OCI-LY7 (cell line): ENCODE measurements at places on chromosomes 12 and 14. TPM values are rescaled to one million over a fixed set of nuclear protein-coding genes. Genes with fewer than 3 reads are reported as not detected.

ANG gene
- total RNA-seq, result not detected in 2 replicates

TSPAN11 gene
- not detected in 2 replicates for total RNA-seq

ERG28 gene
- 22.8 and 24.0 TPM in 2 replicates for total RNA-seq

RPS6KL1 gene
- 14.0 and 15.3 TPM in 2 replicates for total RNA-seq

MRPS35 gene
- total RNA-seq, result 44.2 and 45.5 TPM in 2 replicates

KCNA5 gene
- not detected in 2 replicates for total RNA-seq

NKX2-8 gene
- not detected in 2 replicates for total RNA-seq

MARS1 gene
- 461 and 465 TPM in 2 replicates for total RNA-seq

FZD10 gene
- total RNA-seq, result not detected in 2 replicates

GRCh38 chr12:65536876-65537681 is 258.6 kb downstream of the MSRB3 start:
- no peak for DNase-seq

DNA sequence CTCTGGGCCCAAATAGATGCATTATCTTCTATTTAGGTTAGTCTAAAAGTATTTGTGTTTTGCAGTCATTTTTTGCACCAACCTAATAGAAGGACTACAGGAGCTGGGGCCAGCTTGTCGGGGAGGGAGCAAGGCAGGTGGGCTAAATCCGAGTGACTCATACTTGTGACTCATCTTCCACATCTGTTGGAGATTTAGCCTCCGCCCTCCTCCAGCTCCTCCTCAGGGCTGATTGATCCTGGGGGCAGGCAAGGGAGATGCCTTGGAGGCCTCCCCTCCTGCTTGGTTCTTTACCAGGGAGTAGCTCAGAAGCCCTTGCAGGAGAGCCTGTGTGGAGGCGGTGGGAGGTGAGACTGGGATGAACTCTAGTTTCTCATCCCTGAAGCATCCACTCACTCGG is 27.9 kb downstream of the RHOF start:
- DNase-seq, result no peak

DNA sequence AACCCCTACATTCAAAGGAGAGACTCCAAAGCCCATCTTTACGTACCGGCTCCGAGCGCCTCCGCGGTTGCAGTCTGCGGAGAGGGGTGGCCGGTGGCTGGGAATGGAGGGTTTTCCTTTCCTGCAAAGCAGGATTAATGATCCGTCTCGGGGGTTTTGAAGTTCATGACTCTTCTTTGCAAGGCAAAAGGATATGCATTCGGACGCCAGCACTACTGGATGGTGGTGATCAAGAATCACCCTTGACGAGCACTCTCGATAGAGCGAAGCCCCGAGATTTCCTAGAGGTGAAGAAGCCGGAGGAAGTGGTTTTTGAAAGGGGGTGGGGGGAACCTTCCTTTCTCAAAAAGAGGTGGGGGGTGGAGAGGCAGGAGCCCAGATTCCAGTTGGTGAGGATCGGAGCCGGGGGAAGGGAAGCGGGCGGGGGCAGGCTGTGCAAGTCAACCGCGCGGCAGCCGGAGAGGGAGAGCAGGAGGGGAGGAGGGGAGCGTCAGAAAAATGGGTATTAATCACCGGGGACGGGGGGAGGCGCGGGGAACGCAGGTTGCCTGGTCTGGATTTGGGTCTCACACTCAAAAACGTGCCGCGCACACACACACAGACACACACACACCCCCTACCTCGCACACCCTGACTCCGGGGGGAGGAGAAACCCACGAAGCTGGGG is at the start of gene GRIN2B:
TSS of gene GRIN2B (minus strand) at position 307 of the 667 bp plus-strand sequence. CDS start 115,394 bp downstream, outside the sequence.
- no peak for DNase-seq

- DNase-seq, result no peak
Observed at GRCh38 chr14:89477391-89477790, 60.4 kb upstream of the FOXN3 start.

GRCh38 chr12:70040141-70040540 is 203.1 kb upstream of the CNOT2 start:
- no peak for DNase-seq

DNA sequence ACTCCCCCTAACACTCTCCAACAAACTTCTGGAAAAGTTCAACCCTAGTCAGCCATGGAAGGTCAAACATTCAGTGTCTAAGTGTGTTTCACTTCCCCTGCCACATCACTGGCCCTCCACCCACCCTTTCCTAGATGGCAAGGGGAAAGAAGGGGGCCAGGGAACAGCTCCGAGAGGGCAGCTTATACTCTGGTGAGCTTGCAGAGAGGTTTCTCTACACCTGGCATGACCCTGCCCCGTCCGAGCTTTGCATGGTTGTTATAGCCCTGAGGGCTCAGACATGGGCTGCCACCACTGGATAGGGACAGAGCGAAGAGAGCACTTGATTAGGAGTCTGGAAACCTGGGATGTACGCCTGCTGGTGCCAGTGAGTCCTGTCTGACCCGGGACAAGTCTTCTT is 4.0 kb downstream of the ACVRL1 start:
- no peak for DNase-seq

DNA sequence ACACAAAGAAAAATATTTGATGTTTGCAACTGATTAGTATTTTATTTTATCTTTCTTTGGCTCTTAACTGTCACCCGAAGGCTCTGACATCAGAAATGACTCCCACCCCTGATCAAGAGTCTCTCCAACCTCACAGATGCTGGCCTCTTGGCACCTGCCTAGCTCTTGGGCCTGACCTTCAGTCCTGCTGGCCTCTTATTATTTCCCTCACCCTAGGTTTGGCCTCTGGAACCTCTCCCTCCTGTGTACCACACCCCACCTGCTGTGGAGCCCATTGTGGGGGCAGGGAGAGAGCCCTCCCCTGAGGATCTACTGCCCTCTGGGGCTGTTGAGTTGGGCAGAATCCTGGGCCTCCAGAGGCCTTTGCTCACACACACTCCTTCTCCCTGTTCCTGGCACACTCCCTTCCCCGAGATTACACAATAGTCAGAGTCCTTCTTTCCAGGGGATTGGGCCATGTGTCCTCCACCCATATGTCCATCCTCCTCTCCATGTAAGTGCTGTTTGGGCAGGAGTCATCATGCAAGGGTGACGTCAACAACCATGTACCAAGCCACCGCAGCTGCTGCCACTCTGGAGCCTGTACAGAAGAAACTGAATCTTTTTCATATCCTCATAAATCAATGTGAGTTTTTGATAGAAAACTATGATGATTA is 124.3 kb downstream of the RASSF9 start:
- no peak for DNase-seq

DNA sequence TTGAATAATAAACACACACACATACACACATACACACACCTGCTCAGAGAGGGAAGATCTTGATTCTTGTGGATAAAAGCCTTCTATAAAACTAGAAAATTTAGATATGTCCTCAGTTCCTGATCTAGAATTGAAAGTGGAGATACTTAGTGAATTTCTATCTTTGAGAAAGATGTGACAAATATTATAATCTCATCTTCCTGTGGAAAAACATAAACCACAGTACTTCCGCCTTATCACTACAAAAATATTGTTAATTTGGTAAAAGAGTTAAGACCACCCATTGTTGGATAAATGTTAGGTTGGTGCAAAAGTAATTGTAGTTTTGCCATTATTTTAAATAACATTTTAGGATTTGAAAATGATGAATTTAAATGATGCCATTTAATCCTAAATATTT is at the start of gene KLRK1:
TSS of gene KLRK1 (minus strand) at position 138 of the 400 bp plus-strand sequence. CDS start 1,231 bp downstream, outside the sequence.
- no peak for DNase-seq

DNA sequence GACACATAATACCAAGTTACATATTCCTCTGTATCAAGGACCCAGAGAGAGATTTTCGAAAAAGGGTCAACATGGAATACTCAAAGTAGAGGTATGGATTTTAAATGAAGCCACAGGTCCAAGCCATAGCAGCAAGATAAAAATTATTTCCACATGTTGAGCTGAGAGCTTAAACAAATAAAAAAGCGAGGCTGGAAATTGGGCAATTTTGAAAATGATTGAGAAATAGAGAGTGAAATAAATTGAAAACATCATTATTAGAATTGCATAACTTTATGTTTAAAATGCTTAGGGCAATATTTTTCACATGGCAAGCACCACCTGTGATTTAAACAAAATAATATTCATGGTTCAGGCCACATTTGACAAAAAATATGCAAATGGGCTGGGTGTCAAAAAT is 1251.0 kb upstream of the USP15 start:
- no peak for DNase-seq

- no peak for DNase-seq
Observed at GRCh38 chr12:100128512-100128908, 14.2 kb downstream of the BLTP3B start.

DNA sequence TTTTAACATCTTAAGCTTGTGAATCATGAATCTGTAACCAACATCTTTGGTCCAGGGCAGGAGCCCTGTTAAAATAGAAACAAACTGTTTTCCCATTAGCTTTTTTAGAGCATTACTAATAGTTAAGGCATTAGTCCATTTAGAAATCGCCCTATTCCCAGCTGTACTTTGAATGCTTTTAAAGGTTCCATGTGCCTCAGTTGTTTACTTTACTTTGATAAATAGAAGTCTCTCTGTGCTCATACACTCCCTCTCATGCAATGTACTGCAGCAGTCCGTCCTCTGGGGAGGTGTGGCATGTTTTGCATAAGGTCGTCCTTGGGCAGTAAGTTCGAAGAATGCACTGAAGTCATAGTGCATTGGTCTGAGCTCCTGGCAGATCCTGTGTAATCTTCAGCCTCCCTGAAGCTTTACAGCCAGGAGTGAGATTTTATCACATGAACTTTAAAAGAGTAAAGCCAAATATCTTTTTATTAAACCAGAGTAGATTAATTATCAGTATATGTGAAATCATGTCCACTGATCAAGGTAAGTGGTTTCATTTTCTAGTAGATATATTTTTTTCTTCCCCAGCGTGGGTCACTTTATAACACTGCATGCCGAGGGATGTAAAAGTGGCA is 134.7 kb downstream of the FGD4 start:
- peak; percentile 85 for DNase-seq

GRCh38 chr12:87925021-87925420 is 104.2 kb downstream of the C12orf50 start:
- no peak for DNase-seq

- no peak for DNase-seq
Observed at GRCh38 chr14:63563370-63564026, 20.3 kb upstream of the PPP2R5E start.

DNA sequence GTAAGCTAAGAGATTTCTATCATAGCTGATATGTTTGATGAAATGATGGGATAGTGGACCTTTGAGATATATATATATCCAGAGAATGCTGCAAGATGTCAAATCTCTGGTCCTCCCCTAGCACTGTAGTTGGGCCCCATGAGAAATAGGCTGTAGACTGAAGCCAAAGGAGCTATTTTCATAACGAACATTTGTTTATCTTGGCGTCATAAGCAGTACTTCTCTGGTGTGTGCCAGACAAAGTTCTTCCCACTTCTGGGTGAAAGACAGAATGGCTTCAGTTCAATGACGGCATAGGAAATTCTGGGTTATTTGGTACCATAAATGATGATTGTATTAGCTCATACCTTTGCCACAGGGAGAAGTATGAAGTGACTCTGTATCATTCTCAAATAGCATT is 534.3 kb downstream of the SOX5 start:
- DNase-seq, result no peak

GRCh38 chr12:124484526-124484953 is 82.9 kb downstream of the NCOR2 start:
- DNase-seq, result peak; percentile 55

GRCh38 chr12:90290980-90291975 is 582.6 kb upstream of the ATP2B1 start:
- DNase-seq, result no peak

- DNase-seq, result no peak
Observed at GRCh38 chr12:91506452-91506851, 323.8 kb upstream of the DCN start.

GRCh38 chr14:36424478-36425102 is 95.4 kb downstream of the NKX2-1 start:
- no peak for DNase-seq

DNA sequence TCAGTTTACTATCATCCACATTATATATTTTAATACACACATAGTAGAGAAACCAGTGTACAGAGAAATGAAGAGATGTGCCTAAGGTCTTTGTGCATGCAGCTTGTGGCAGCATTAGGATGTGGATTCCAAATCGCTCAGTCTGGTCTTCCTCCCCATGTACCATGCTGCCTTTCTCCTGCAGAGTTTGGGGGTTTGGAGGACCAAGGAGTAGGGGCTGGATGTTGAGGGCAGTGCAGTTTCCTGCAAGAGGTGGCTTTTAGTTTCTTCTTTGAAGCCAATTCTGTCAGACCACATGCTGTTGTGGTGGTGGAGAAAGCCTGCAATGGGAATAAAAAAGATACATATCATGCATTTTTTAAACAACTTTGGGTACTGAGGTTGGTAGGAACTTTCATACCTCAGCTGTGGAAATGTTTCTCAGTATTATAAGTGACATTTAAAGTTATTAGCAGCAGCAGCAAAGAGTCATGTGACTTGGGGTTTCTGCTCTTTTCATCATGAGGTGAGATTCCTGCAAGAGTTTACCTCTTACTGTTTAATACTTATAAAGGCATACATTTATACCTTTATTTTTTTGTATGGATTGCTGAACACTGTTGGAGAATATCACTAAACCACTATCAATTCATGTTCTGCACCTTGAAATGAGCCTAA is 34.4 kb downstream of the TESPA1 start:
- DNase-seq, result no peak
